ENCODE measurements at places on chromosomes 4 and X.
A peak's percentile ranks its signal among the peaks of the same experiment; 100 is the strongest.

GRCh38 chrX:13254076-13254785 lies 65.6 kb downstream of the ATXN3L start:
- peak; percentile 19 for DNase-seq

DNA sequence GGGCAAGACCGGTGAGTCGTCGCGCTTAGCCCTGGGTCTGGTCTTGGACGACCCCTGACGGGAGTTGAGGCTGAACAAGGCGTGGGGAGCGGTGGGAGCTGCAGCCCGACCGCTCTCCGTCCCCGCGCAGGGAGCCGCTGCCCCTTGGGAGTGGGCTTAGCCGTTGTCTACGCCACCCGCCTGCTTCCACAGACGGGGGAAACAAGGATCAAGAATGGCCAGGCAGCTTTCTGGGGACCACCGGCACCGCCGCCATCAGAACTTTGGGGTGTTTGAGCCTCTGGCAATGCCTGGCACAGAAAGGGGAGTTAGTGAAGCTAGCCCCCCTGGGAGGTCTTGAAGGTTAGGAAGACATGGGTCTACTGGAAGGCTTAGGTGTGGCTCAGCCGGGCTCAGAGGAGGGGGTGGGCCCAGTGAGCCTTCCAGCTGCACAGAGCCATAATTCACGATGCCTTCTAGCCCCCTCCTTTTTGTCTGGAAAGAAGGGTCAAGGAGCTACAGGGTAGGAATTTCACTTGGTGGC lies 583 bp downstream of the RASL11B start:
- no peak for DNase-seq

- DNase-seq, result no peak
Measured at GRCh38 chrX:75155447-75155826, 646 bp downstream of the ABCB7 start.

DNA sequence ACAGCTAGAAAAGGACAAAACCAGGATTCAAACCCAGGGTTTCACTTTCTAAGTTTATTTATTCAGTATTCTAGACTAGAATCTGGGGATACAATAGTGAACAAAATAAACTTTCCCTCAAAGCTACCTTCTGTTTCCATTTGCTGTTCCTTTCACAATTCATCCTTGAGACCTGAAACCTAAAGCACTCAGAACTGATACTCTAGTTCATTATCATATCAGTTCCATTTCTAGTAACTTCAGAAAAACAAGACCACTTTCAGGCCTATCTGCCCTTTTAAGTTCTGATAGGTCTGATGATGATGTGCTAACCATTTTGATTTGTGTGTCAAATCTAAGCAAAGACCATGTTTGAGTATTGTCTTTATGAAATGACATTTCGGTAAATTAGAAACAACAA lies 7.8 kb upstream of the XK start:
- DNase-seq, result no peak

DNA sequence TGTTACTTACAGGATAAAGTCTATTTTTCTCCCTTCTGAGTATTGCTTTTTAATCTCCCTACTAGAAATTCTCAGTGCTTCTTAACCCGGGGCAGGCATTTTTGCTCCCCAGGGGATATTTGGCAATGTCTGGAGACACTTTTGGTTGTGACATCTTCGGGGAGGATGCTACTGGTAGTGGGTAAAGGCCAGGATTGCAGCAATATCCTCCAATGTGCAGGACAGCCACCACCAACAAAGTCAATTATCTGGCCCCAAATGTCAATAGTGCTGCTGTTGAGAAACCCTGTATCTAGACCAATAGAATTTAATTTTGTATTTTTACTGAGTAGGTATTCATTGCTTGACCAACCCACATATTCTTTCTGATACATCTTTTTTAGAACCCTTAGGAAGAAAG lies 669.5 kb upstream of the MAGEB2 start:
- DNase-seq, result no peak

- DNase-seq, result no peak
Measured at GRCh38 chr4:152634110-152634760, 45.6 kb downstream of the TMEM154 start.

DNA sequence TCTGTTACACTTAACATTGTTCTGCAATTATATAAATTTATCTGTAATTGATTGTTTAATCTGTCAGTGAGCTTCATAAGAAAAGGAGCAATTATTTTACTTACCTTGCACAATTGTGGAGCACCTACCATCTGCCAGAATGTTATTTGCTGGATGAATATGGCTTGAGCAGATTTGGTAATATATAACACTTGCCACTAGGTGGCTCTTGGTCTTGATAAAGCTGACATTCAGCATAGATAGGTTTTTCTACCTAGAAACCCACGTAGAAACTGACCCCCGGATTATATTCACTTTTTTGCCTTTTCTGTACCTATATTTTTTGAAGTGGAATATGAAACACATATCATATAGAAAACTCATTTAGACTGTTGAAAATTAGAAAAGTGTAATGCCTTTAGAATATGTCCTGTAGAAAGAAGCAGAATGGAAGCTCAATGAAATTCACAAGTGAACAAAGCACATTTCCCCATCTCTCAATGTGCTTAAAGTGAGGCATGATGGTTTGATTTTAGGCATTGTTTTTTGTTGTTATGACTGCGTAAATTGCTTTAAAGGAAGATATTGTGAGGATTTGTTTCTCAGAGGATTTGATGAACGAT lies 9.5 kb downstream of the RBPJ start:
- peak; percentile 18 for DNase-seq

DNA sequence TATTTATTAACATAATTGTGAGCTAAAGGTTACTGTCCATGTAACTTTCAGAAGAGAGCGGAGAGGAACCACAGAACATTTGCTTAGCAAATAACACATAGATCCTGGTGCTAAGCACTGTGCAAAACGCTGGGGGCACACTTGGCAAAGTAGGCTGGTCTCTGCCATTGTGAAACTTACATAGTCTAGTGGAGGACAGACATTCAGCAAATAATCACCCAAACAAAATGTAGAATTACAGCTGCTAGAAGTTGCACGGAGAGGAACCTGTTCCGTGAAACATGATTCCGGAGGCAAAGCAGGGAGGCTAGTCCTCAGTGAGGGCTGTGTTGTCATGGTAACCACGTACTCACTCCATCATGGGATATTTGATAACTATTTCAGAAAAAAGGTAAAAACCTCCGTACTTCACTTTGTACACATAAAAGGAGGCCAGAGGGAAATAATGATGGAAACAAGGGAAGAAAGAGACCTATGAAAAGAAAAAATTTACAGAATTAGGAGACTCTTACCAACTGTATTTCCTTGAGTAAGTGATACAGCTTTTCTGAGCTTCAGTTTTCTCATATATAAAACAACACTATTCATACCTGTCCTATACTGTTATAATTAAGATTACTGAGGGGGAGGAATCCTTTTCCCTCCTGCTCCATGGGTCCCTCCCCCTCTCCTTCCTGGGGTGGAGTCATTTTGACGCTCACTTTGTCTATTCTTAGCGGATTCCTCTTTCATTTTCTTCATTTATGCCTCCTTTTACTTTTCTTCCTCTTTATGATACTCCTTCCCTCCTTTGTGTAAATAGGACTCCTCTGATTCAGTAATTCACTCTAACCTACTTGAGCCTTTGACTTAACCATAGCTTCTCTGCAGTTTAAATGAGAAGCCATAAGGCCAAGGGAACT lies 825 bp upstream of the RASGEF1B start:
- peak; percentile 65 for DNase-seq

DNA sequence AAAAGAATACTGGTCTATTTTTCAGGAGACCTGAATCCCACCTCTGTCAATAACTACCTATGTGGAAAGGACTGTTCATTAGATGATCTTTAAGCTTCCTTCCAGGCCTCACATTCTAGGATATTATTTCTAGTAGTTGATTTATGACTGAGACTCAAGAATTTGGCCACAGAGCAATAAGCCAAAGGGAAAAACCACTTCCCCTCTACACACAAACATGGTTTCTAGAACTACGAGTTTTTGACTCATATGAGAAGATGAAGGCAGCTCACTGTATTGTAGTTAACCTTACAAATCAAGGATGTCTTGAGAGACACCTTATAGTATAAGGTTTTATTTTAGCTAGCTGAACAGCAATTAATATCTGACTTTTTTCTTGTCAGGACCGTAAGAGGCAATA lies 36.9 kb upstream of the GDPD2 start:
- DNase-seq, result no peak

DNA sequence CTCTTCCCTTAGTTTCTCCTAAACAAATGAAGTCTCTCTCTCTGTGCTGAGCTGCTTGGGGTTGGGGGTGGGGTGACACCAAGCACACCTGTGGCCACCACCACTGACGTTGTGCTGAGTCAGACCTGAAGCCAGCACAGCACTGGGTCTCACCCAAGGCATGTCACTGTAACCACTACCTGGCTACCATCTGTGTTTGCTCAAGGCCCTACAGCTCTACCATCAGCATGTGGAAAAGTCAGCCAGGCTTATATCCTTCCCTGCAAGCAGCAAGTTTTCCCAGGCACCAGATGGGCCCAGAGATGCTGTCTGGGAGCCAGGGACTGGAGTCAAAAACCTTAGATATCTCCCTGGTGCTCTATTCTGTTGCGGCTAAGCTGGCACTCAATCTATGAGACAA lies 6.9 kb downstream of the CXCL10 start:
- no peak for DNase-seq

GRCh38 chr4:53497487-53498244 lies 93.6 kb downstream of the LNX1 start:
- DNase-seq, result no peak

GRCh38 chrX:153200462-153200861 lies 21.4 kb downstream of the MAGEA1 start:
- DNase-seq, result no peak

- no peak for DNase-seq
Measured at GRCh38 chr4:186999686-187000085, 276.0 kb upstream of the FAT1 start.

DNA sequence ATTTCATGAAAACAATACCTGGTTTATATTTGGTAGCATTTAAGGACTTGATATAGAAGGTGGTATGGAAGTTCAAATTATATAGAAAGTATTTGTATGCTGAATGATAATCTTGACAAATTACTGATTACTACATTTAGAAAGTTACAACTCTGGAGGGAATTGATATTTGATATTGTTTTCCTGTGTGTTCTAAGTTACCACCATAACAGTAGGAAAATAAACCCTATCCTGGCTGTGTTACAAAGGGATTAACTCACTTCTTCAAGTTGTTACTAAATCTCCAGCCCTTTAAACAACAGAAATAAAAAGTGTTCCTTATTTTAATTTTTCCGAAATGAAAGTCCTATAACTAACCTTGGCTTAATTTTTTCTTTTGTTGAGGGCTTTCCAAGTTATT lies 36.6 kb downstream of the FHL1 start:
- no peak for DNase-seq

GRCh38 chr4:5541169-5541568 lies 167.2 kb downstream of the EVC2 start:
- DNase-seq, result no peak

DNA sequence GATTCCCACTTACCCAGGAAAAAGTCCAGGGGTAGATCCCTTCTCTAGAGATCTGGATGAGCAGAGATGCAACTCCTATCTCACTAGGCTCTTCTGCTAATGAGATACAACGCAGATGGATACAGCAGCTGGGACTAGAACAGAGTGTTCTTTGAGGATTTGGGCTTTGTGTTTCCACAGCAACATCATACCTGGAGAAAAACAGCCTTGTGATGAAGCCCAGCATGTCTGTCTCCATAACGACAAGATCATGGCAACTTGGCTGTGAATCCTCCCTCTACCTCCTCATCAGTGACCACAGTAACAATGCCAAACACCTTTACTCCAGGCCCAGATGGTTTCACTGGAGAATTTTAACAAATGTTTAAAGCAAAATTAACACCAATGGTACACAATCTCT lies 80.1 kb downstream of the RCHY1 start:
- DNase-seq, result no peak

- no peak for DNase-seq
Measured at GRCh38 chr4:94363136-94363655, 20.6 kb upstream of the HPGDS start.

DNA sequence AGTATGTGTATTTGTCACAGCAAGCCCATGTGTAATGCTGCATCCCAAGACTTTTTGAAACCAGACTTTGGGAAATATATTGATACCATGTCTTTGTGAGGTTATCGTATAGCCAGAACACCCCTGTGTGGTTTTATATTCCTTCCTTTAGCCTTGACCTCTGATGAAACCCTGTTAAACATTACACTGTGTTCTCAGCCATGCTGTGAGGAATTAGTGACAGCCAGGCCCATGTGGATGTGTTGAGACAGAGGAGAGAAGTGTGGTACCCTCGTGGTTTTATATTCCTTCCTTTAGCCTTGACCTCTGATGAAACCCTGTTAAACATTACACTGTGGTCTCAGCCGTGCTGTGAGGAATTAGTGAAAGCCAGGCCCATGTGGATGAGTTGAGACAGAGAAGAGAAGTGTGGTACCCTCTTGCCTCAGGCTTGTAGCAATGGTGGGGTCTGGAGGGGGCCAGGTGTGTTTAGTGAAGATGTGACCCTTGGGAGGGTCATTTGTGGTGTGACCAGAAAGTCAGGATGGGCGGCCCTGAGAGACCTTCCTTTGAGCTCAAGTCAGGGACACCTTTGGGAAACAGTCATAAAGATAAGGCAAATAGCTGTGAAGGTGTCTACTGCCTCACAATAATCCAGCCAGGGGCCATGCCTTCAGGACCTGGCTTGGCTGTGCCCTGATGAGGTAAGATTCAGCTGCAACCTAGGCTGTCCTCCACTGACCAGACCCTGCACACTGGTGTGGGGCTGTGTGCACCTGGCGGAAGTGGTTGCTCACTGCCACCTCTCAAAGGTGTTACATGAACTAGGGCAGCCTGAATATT lies 110.0 kb downstream of the IRF2 start:
- DNase-seq, result no peak

DNA sequence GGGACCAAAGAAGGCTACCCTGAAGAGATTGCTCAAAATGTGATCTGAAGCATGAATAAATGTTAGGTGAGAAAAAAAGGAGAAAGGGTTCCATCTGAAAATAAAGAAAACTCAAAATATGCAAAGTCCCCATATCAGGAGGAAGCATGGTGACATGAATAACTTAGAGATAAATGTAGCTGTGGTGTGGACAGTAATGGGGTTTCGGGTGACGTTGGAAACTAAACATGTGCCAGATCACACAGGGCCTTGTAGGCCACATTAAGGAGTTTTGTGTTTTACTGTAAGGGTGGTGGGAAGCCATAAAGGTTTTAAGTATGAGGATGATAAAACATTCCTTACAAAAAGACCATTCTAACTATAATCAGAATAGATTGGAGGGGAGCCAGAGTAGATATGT lies 40.3 kb upstream of the ACSL4 start:
- DNase-seq, result no peak

DNA sequence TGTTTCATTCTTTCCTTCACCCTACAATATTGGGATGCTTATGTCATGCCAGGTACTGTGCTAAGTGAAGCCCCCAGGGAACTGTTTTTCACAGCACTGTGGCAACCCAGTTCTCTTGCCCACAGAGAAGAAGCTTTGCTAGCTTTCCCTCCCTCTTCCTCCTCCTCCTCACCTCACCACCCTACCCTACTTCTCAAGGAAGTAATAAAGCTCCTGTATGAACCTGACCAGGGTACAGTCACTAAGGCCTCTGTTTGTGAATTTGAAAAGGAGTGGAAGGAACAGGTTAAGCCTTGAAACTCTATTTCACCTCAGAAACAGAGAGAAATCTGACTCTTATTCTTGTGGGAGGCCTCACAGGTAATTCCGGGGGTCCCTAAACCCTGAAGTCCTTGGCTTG lies 219.4 kb upstream of the RADX start:
- DNase-seq, result no peak

GRCh38 chr4:121199742-121200561 lies 35.8 kb upstream of the TNIP3 start:
- peak; percentile 52 for DNase-seq

Measured in CD4-positive, alpha-beta T cell treated with Interleukin-6 for 4 hours (primary cell).